Stimulated activated CD4-positive, alpha-beta T cell treated with anti-CD3 and anti-CD28 coated beads, Interleukin-2, amount 100 ng/mL, for 24 hours (primary cell): ENCODE measurements at places on chromosomes 7 and 10.

- DNase-seq, result no peak
Measured at GRCh38 chr10:60974463-60975149, 30.6 kb upstream of the RHOBTB1 start.

- no peak for DNase-seq
Measured at GRCh38 chr7:142158736-142159496, 47.4 kb downstream of the MGAM2 start.

GRCh38 chr10:22604344-22605126, 109.8 kb downstream of the PIP4K2A start:
- DNase-seq, result no peak

GRCh38 chr10:95767884-95768556, 12.1 kb downstream of the ENTPD1 start:
- no peak for DNase-seq

DNA sequence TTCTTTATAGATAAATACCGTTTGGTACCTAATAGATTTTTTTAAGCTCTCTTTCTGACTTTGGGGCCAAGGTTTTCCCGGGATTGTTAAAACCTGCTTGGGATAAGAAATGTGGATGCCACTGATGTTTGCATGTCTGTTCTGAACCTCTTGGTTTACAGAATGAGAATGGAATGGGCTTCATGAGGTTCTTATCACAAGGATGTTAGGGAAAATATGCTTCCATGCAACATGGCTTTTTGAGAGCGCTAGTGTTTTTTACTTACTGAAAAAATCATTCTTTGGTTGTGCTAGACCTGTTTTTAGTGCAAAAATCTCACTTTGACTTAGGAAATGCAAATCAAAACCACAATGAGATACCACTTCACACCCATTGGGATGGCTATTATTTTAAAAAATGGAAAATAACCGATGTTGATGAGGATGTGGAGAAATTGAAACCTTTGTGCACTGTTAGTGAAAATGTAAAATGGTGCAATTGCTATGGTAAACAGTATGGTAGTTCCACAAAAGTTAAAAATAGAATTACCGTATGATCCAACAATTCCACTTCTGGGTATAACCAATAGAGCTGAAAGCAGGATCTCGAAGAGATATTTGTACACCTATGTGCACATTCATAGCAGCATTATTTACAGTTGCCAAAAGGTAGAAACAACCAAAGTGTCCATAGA, 38.9 kb downstream of the TSPAN14 start:
- no peak for DNase-seq

- DNase-seq, result no peak
Measured at GRCh38 chr10:133024704-133025557, 62.8 kb upstream of the ADGRA1 start.

- DNase-seq, result no peak
Measured at GRCh38 chr7:87144173-87144657, 8.0 kb upstream of the DMTF1 start.

GRCh38 chr10:33385015-33385414, 50.5 kb upstream of the NRP1 start:
- DNase-seq, result no peak

DNA sequence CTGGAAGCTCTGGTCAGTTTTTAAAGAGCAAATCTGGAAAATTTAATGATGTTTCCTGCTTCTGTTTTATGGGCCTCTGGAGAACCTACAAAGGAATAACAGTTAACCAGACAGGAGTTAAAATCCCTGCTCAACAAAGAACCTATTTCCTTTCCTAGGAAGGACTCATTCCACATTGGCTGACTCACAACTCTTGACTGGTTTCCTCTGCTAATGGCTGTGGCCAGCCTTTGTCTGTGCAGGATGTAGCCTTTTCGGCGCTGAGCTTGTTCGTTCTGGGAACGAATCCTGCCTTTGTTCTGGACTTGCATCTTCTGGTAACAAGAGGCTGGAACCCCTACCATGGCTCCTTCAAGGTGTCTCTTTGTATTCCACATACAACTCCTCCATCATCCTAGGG, 112.8 kb upstream of the PDCD4 start:
- DNase-seq, result no peak

DNA sequence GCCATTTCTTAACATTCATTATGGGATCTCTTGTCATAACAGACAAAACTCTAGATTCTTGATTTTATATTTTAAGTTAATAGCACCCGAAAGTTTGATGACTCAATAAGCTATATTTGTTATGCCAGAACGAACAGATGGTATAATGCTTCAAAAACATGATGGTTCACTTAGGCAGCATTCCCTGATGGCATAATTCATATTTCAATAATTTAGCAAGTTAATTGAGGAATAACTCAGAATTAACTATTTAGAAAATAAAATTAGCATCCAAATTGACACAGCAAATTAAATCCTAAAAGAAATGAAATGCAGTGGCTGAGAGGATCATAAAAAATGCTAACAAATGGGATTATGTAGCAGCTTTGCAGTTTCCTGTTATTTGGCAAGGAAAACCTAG, 260.8 kb upstream of the MBL2 start:
- no peak for DNase-seq

GRCh38 chr7:14761510-14762296, 140.8 kb downstream of the DGKB start:
- DNase-seq, result no peak

DNA sequence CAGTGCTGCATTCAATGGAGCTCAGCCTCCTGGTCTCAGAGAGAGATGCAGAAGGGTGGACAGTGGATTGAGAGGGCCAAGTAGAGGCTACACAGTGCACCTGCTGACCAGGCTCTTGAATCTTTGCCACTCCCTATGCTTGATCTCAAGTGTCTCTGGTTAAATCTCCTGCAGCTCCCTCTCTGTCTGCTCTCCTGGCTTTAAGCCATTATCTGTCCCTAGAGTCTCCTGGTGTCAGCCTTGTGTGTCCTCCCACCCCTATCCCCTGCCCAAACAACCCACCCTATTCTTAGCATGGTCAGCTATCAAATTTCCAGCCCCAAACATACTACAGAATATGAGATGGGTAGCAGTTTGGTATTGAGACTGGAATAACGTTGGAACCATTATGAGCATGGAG, 479.3 kb upstream of the CELF2 start:
- no peak for DNase-seq

- DNase-seq, result no peak
Measured at GRCh38 chr10:123284022-123284421, 129.8 kb downstream of the BUB3 start.

DNA sequence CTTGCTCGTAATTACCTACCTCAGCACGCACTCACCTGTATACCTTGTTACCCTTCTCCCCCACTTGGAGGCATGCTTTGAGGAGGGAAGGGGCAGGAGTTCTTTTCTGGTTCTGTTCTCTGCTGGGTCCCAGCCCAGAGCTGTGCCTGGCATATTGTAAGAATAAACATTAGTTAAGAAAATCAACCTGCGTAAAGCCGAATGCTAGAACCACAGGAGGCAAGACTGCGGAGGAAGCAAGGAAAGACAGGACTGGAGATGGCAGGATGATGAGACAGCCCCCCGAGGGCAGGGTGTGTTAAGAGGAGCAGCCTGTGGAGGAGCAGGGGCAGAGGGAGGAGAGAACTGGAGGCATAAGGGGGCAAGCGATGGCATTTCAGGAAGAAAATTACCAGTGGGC, 9.5 kb downstream of the C10orf53 start:
- no peak for DNase-seq
